Head of caudate nucleus (tissue), 42 donors: ENCODE measurements at places on chromosomes 7 and 10.

- no peak for DNase-seq
These were observed 282.8 kb upstream of the MGMT start for GRCh38 chr10:129184196-129184595.

DNA sequence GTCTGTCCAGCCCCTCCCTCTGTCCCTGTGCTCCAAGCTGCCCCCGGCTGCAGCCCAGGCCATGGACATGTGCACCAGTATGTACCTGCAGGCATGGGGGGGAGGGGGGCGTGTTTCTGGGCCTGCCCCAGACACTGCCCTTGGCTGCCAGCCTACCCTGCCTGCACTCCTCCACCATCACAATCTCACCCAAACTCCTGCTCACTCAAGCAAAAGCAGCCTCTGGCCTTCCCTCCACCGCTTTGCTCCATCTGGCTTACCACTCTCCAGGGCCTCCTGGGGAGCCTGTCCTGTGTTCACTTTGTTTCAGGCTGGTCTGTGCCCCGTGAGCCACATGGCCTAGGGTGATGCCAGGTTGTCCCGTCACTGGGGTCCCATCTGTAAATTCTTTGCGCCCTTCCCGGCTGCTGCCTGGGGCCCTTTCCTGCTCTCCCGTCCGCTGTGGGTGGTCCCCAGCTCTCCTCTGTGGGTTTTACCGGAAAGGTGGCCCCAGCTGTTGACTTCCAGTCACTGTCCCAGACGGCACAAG lies 33.3 kb upstream of the PPIF start:
- no peak for DNase-seq

DNA sequence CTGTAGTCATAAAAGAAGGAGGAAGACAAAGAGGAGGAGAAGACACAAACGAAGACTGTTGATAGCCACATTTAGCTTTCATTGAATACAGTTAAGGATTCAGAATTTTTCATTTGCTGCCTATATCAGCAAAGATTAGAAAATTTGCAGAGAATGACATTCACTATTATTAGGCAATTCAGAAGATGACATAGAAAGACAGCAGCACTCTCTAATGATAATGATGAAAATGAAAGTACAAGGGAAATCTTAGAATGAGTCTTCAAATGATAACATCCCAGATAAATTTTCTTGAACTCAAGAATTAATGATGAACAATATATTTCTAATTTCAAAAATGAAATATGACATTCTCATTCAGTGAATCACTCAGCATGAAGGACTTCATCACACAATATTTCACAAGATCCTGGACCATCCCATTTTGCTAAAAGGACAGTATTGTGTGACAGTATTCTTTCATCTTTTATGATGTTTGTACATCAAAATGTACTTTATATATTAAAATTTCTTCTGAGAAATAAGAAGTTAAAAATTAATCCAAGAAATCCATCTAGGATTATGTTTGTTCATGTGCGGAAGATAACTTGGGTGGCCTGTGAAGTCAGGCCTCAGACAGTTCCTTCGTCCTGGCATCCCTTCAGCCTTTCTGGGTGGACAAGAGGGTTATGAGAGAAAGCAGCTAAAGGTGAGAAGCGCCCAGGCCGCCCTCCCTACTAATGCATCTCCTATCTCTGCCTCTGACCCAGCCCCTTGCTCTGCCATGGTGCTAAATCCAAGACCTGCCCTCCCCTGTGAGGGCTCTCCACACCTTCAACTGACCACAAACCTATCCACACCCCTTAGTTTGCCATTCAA lies 47.4 kb upstream of the CAMK2B start:
- no peak for DNase-seq

DNA sequence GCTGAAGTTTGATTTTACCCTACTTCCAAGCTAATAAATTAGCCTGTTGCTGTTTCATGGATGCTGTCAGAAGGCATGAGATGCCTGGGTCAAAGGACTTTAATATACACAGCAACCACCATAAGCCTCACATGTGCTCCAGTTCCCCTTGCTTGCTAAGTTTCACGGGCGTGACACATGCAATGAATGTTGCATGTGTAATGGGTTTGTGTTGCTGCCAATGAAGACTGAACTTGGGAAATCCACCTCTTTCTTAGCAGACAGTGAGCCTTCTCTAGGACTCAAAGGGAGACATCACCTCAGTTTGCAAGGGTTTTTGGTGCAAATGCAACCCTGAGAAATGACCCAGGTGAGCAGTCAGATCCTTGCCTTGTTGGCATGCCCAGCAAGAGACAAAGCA lies 505.5 kb upstream of the PODXL start:
- DNase-seq = no peak

GRCh38 chr10:33133557-33133956 lies 175.5 kb upstream of the ITGB1 start:
- no peak for DNase-seq

- DNase-seq = no peak
These were observed 641.8 kb upstream of the SEMA3D start for GRCh38 chr7:85828614-85829013.

DNA sequence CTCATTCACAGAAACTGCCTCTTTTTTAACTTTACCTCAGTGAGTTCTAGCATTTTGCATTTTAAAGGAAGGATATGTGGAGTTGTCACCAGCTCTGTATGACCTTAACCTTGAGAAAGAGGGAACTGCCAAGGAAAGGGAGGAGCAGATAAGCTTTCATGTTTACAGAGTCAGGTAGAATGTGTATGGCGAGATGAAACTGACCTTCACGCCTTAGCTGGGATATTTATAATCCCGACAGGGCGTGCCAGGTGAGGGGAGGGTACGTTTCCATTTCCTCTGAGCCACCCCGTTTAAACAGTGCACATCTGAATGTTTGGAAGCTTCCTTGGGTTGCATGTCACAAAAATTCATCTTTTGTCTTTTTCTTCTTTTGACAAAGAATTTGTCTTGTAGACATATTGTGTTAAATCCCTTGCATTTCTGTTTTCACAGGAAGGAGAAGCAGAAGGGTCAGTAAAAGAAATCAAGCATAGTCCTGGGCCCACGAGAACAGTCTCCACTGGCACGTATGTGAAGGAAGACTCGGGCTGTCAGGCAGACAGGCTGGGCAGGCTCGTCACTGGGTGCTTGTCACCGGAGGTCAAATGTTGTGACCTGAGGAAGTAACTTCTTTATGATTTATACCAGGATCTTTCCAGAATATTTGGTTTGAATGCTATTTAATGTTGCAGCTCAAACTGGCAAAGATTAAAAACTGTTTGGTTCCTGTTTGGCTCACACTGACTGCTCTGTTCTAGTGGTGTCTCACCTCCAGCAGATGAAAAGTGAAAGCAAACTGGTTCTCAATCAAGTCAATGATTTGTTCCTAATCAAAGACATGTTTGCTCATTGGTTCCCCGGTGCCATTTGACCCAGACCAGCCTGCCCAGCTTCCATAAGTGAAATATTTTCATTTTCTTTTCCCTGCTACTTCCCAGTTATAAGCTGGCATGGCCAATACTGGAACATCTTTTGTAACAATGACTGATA lies 16.2 kb downstream of the OPTN start:
- DNase-seq = no peak

DNA sequence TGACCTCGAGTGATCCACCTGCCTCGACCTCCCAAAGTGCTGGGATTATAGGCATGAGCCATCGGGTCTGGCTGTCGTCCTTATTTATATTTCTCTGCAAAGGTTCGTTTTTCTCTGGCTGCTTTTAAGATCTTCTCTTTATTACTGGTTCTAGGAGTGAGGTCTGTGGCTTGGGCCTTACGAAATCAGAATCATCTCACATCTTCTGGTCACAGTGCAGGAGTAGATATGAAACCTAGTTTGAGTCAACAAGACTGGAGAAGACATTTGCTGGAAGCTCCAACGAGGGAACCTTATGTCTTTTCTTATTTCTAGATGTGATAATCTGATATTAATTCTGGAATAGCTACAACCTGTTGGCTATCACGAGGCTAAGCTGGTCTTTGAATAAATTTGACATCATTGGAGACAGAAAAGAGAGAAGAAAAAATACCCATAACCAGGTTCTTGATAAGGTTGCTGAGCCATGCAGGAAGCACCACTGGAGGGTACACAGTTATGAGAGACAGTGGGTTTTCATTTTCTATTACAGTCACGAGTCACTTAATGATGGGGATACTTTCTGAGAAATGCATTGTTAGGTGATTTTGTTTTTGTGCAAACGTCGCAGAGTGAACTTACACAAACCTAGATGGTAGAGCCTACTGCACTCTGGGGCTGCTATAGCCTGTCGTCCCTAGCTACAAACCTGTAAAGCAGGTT lies 25.6 kb upstream of the IL15RA start:
- DNase-seq = no peak

- DNase-seq = no peak
These were observed 26.9 kb upstream of the TPK1 start for GRCh38 chr7:144862612-144863319.

GRCh38 chr7:149161241-149161848 lies 14.1 kb downstream of the ZNF398 start:
- no peak for DNase-seq

DNA sequence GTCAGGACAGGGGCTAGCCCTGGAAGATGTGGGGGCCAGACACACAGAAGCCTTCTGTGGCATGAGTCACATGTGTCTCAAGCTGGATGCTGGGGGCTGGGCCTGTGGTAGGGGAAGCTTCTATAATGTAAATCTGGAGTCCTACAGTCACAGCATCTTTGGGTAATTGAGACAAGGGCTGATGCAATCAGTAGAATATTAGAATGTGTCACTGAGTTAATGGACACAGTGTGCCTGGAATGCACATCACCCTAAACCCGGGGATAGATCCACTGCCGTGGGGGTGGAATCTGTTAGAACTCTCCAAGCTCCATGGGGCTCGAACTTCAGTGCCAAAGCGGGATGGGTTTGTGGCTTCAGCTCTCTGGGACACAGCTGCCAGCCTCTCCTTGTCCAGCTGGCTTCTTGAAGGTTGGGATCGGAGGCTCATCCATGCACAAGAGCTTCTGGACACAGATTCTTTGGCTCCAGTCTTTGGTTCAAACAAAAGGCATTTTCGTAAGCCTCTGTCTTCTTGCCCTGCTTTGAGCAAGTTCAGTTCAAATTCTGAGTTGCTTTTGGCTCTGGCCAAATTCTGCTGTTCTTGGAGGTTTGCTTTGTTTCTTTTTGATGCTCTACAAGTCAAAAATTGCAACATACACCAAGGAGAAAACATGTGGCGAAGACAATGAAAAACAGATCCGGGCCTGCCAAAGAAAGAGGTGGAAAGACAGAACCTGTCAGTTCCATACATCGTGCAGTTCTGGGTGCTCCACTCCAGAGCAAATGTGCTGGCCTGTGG lies 194.8 kb upstream of the ZNF32 start:
- no peak for DNase-seq

GRCh38 chr7:79774150-79774549 lies 320.7 kb upstream of the MAGI2 start:
- DNase-seq = no peak

- DNase-seq = no peak
These were observed 9.7 kb downstream of the EIF4H start for GRCh38 chr7:74183653-74184450.

GRCh38 chr10:133166828-133167692 lies 7.0 kb downstream of the KNDC1 start:
- DNase-seq = no peak

- DNase-seq = no peak
These were observed 49.7 kb upstream of the WNT16 start for GRCh38 chr7:121279060-121279620.

DNA sequence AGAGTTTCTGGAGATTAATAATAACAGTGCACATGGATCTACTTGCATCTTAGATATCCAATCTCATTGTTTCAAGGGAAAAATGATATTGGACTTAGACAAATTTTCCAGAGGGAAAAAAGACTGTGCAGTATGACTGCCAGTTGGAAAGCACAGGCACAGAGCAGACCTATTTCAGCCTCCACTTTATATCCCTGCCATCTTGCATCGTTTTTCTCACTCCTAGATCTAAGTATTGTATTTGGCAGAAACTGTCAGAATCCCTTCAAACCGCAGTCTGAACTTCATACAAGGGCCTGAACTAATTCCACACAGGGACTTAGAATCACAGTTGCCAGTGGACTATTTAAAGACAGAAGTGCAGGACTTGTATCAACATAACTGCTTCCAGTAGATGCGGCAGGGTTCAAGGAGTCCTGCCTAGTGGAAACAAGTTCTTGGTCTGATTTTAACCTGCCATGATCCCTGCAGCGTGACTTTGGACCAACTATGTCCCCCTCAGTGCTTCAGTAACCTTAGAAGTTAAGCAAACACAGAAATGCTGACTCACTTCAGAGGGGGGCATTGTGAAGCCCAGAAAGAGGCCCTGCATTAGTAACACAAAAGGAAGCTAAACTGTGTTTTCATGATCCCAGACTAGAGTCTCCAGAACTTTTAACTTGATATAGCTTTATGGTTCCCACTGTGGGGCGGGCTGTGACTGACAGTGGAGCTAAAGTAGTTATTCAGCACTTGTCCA lies 95.7 kb upstream of the PALS2 start:
- DNase-seq = no peak

- no peak for DNase-seq
These were observed 14.7 kb upstream of the CAMK2G start for GRCh38 chr10:73889014-73889413.

GRCh38 chr7:115410434-115410820 lies 488.5 kb downstream of the MDFIC start:
- no peak for DNase-seq

DNA sequence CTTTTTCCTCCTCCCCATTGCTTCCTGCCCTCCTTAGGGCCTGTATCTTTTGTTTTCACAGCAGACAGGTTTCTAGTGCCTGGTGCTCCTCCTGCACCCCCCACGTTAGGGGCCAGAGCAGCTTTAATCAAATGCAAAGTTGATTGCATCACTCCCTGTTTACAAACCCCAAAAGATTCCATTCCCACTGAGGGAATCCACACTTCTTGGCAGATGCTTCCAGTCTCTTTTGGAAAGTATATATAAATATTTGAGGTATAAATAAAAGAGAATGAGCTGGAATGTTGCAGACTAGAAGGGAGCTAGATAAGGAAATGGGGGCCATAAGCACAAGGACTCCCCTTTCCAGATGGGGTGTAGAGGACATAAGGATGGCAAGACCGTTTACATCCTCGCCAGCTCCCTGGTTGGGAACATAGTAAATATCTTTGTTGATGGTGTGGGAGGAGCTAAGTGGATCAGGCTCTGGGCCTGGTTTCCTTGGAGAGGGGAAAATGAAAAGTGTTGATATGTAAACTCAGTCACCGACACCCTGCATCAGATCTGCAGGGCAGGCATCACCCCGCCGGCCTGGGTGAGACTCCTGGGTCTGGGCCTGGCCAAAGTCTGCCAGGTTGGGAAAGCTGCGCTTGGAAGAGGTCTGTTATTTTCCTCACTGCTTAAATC lies 6.2 kb downstream of the RARRES2 start:
- DNase-seq = no peak

DNA sequence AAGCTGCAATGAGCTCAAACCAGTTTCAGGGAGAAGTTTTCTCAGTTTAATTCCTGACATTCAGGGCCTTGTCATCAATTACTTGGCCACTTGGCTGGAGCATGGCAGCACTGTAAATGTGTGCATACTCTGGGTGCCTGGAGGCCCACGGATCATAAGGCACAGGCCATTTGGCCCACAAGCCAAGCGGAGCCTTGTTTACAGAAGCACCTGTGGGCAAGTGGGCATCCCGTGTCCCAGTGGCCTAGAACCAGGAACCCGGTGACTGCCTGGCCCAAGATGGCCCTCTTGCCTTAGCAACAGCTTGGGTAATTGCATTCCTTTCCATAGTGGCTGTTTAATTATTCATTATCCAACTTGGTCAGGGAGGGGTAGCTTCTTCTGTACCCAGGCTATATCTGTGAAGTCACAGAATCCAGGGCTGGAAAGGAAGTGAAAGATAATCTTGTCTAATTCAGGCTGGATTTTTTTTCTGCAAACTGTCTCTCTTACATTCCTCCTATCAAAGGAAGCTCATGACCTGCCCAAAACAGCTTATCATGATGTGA lies 426.4 kb upstream of the ZMIZ1 start:
- no peak for DNase-seq

- peak; percentile 56 for DNase-seq
These were observed 189.6 kb downstream of the TNS3 start for GRCh38 chr7:47392241-47392759.
